OCI-M1 (cell line): ENCODE measurements at places on chromosomes 6 and 20.

- DNase-seq = no peak
These were observed 12.9 kb downstream of the ANKS1A start for GRCh38 chr6:34901930-34902329.

GRCh38 chr6:158009114-158009891 is 27.6 kb downstream of the SYNJ2 start:
- no peak for DNase-seq

DNA sequence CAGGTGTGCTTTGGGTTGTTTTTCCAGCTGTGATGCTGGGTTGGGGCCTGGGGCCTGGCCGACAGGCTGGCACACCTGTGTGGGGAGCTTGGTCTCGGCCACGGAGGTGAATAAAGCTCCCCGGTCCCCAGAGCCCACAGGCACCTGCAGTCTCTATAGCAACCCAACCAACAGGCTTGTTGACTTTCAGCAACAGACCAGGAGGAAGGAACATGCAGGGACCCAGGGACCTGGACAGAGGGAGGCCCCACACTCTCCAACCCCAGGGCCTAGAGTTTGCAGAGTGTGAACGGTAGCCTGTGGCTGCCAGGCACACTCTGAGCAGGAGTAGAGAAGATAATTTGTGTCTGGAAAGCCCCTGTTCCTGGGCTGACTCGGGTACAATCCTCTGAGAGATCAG is 14.6 kb upstream of the SYNJ2 start:
- no peak for DNase-seq

DNA sequence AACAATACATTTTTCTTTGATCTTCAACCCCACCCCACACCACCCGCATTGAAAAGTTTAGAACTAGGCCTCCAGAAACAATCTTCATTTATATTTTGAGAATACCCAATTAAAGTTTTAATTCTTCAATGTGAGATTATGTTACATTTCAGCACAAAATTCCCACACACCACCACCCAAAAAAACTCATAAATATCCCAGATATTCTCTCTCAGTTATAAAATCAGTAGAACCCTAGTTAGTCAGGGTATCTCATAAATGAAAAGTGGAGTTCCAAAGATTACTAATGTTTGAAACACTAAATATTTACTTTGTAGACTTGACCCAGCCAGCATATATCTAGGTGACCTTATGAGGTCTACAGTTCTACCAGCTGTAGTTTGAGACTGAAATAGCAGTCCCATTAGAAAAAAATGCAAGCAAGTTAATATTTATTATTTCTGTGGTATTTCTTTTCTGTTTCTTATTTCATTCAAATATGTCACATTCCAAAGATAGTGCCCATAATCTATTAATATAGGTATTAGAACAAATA is 371.0 kb downstream of the TENT5A start:
- DNase-seq = no peak

- DNase-seq = no peak
These were observed 12.3 kb downstream of the ADISSP start for GRCh38 chr20:3755269-3755668.

- DNase-seq = peak; percentile 24
These were observed 121.2 kb upstream of the AKAP12 start for GRCh38 chr6:151118461-151119123.
